GM13977 (cell line): ENCODE measurements at places on chromosomes 4 and X.

GRCh38 chrX:153969904-153970356 lies 1.7 kb downstream of the HCFC1 start:
- no peak for DNase-seq

DNA sequence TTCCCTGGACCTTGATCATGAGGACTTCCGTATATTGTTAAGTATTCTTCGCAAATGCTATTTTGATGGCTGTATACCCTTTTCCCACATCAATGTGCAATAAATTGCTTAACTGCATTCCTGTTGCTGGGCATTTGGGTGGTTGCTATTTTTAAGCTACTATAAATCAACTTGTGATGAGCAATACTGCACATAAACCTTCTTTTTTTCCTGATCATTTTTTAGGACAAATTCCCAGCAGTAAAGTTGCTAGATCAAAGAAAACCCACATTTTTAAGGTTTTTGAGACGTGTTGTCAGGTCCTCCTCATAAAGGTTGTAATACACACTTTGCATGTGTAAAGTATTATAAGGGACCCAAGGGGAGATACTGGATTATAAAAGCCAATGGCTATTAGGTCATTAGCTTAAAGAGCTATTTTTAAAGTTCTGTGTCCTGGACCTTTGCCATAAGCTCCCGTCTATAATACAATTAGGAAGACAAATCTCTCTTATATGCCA lies 35.6 kb downstream of the LIMCH1 start:
- no peak for DNase-seq

DNA sequence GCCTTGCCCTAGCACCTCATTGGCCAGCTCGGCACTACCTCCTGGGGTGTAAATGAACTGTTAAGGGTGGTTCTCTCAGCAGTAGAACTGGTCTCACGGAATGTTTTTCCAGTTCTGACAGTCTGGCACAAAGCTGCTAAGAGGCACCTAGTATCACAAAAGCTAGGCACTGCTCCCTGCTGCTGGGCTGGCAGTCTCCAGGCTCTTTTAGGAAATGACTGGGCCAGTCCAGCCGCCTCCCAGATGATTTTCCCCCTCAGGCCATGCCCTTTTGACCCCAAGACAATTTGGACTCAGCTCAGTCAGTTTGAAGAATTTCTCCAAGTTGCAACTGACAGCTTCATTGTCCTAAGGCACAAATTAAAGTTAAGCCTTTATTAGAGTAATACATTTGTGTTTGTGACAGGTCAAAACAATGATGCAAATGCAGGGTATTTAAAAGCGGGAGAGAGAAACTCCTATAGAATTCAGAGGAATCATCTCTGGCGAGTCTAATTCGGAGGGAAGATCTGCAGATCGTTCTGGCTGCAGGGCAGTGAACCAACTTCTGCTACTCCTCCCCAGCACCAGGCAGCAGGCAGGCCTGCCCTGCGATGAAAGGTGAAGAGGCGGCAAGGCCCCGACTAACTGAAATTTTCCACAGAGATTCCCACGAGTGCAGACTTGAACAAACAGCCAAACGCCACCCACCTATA lies 7.9 kb downstream of the FRMD7 start:
- DNase-seq: no peak

DNA sequence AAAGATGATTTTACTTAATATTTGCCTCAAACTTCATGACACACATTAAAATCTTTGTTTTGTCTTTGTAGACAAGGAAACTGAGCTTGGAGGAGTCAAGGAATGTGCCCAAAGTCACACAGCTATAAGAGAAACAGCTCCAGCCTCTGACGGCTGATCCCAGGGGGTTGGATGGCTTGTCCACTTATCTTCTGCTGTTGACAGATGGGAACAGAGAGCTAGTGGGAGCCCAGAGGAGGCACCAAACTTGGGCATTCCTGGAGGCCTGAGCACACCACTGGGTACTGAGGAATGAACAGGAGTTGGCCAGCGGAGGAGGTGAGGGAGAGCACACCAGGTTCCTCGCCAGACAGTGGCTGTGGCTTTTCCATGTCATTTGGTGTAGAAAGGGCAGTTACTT lies 56.4 kb upstream of the GPR78 start:
- no peak for DNase-seq

DNA sequence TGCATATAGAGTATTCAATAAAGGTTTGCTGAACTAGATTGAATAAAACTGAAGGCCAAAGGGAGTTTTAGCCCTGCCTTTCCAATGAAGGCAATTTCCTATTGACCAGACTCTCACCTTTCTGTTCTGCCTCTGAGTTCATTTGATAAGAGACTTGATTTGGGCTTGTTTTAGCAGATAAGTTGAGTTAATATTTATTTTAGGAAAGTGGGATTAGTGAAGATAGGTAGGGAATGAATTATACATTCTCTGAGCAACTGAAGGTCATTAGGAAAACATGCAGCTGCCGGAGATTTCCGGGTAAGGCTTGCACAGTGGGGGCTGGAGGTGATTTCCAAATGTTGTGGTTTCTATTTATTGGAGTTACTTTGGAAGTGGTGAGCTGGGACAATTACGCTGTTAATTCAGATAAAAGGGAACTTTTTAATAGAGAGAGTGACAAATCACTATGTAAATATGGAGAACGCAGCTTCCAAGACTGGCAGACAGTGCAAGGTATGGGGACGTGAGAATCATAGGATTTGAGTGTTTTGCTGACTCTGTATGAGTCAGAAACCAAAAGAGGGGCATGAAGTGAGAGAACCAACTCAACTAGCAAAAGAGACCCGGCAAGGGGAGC lies 553.6 kb upstream of the BOD1L1 start:
- DNase-seq: no peak

- DNase-seq: no peak
Measured at GRCh38 chr4:19686456-19686855, 565.2 kb upstream of the SLIT2 start.

DNA sequence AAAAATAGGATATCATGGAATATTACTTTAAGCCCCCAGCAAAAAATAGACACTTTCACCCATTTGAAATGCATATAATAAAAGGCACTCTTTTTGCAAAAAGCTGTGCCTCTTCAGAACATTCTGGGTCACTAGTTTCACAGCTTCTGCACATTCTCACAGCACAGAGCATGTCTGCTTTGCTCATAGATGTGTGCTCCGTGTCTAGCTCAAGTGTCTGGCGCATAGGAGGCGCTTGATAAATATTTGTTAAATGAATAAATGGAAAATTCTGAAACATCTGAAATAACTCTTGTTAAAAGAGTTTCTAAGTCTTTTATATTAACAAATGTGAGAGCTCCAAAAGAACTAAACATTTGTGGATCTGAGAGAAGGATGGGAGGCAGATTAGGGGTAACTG lies 275.2 kb downstream of the PTTG2 start:
- no peak for DNase-seq

GRCh38 chr4:76897536-76898384 lies at the start of gene SOWAHB:
TSS of gene SOWAHB (minus strand) at chr4:76898144. CDS start at chr4:76897849, 295 bp downstream.
- DNase-seq: peak; percentile 66

GRCh38 chr4:587671-588350 lies 11.7 kb upstream of the TMEM271 start:
- DNase-seq: no peak

- DNase-seq: no peak
Measured at GRCh38 chr4:85686398-85686797, 211.4 kb downstream of the ARHGAP24 start.

DNA sequence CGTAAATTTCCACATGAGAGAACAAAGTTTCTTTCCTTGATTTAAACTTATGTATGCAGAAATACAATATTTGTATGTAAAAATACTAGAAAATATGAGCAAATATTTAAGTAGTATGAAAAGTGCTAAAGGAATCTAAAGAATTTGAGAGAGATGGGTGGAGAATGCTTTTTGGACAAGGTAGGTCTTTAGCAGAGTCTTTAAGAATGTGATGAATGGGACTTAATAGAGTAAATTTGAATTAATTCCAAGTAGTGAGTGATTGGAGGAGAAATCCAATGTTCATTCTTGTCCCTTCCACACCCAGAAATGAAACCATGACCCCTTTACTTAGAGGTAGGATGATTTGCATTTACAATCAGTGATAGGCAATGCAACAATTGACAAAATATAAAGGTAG lies 570.9 kb upstream of the ZFP42 start:
- no peak for DNase-seq

DNA sequence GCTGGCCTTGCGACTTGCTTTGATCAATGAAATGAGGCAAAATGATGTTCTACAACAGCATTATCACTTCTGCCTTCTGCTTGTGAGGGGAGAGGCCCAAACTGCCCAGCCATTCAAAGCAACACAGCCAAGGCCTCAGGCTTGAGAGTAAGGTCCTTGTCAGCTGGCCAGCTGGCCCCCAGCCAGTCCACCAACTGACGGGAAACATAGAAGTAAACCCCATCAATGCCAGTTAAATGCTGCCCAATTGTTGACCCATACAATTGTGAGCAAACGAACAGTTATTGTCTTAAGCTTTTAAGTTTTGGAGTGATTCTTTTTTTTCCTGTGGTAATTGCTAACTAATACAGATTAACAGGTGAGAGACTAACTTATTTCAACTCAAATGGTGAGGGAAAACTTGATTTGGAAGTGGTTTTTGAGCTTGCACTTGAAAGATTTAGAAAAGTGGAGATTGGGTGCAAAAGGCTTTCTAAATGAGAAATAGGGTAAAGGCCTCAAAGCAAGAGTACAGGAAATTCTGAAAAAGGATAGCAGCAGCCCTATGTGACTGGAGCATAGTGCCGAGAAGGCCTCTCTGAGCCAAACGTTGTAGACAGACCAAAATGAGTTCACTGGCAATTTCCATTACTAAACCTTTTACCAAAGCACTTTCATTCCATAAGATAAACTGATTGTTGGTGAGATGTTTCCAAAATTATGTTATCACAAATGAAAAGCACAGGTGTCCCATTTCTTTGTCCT lies 66.9 kb downstream of the ARHGEF38 start:
- no peak for DNase-seq

- no peak for DNase-seq
Measured at GRCh38 chr4:154960476-154960875, 179.4 kb downstream of the RBM46 start.

DNA sequence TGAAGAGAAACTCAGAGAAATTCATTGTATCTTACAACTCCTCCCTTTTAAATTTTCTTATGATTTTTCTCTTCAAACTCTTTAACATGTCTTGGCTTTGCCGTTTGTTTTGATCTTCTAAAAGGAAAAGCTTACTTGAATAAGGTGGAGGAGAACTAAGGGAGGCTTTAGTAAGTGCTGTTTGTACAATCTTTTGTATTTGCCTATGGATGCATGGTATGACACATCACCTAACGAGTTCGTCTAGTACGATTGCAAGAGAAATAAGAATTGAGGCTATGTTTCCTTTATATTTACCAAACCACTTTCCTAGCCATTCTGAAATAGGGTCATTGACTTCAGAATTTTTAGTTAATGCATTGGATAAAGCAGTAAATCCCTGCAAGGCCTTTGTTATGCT lies 8.4 kb upstream of the BST1 start:
- no peak for DNase-seq

DNA sequence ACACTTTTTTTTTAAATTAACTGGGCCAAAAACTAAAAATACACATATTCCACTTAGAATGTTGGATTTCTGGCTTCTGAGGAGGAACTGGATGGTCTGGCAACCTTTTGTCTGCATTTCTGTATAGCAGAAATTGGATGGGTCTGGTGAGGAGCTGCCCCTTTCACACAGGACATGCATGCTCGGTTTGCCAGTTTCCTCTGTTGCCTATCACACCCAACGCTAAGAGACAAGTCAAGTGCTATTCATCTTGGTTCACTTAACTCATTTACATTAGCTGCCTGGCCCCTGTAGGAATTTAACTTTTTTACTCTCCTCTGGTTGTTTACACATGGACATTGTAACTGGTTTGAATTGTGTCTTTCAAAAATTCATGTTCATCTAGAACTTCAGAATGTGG lies 195.7 kb downstream of the PACRGL start:
- no peak for DNase-seq

DNA sequence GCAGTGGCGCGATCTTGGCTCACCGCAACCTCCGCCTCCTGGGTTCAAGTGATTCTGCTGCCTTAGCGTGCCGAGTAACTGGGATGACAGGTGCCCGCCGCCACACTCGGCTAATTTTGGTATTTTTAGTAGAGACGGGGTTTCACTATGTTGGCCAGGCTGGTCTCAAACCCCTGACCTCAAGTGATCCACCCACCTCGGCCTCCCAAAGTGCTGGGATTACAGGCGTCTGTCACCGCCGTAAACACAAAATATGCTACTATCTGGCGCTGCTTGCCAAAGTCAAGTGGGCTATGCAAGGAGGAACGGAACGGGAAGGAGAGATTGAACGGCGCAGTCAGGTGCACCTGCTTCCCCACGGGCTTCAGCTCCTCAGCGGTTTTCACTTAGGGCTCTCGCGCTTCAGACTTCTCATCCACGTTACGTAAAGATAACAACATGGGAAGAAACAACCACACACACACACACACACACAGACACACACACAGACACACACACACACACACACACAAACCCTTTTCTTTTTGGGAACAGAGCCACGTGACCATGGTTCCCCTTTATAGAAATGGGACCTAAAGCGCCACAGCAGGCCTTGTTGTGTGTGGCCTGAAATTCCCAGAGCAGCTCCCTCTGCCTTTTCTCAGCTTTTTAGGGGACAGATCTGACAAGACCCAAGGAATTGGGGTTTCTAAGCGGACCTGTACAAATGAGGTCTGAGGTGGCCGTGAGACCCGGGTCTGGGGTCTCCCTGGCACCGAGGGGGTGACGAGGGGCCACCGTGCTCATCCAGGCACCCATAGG lies 1.5 kb downstream of the P2RY8 start:
- no peak for DNase-seq

- no peak for DNase-seq
Measured at GRCh38 chr4:16269240-16269639, 43.0 kb upstream of the TAPT1 start.

DNA sequence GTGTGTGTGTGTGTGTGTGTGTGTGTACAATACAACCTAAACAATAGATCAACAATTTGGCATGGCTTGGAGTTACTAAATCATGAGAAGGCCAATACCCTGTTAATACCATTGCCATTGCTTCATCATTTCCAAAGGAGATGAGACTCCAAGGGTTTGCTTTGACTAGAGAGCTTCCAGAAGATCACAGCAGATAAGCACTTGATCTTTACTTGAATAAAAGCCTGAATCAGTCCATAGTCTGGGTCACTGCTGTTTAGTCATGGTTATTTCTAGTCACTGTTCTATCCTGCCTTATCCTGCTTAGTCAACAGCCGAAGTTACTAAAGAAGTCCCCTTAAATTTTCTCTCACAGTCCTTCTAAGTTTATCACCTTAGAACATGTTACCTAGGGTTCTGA lies 58.2 kb downstream of the RAB40AL start:
- no peak for DNase-seq
